CD4-positive, alpha-beta T cell treated with Interleukin-17A for 4 hours (primary cell): ENCODE measurements at places on chromosomes 7 and 10.
A peak's percentile ranks its signal among the peaks of the same experiment; 100 is the strongest.

DNA sequence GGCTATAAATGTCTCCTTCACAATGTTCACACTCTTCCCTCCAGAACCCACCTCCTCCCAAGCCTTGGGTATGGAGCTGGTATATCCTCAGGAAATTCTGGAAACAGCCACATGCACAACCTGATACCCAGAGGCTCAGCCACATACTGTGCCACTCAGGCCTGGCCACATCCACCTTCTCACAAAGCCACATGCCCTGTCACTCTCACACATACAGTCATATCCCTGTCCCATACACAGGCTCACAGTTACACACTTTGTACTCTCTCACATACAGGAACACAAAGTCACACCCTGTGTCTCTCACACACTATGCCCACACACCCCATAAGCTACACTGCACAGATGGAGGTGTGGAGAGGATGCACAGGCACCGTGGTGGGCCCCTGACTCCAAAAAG, 10.1 kb downstream of the KCNIP2 start:
- no peak for DNase-seq

DNA sequence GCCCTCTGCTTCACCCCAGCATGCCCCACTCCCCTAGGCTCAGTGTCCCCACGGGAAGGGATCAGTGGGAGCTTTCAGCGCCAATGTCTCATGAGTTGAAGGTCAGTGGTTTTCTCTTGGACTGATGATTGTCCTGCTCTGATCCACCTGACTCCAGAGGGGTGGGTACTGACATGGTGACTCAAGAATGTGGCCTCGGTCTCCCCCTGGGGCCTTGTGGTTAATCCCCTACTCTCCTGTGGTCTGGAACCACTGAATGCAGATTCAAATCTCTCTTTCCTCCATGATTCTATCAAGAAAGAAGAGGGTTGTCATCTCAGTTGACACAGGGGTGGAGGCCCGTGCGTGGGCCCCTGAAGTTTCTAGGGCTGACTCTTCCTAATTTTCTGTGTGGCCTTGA, 176.9 kb downstream of the RPS24 start:
- DNase-seq = no peak

DNA sequence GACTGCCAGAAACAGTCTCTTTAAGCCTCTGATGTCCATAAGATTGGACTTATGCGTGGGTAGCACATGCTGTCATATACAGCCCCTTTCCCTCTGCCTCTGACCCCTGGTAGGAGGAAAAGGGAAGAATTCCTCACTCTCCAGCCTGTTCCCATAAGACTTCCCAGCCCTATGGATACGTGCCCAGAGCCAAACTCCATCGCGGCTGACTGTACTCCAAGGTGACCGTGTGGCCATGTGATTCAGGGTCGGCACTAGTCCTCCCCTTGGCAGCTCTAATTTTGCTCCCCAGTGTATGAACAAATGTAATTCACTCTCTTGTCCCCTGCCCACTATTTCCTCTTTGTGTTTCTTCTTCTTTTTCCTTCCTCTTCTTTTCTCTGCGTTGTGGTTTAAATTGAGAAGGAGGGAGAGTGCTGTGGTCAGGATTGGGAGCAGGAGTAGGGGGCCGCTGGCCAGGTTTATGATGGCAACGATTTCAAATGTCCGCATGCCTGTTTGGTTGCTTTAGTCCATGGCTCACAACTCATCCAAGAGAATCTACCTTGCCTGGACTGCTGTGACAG, 43.8 kb downstream of the PRLHR start:
- no peak for DNase-seq

- DNase-seq = peak; percentile 54
Measured at GRCh38 chr10:103481974-103482531, 3.0 kb upstream of the CALHM3 start.

DNA sequence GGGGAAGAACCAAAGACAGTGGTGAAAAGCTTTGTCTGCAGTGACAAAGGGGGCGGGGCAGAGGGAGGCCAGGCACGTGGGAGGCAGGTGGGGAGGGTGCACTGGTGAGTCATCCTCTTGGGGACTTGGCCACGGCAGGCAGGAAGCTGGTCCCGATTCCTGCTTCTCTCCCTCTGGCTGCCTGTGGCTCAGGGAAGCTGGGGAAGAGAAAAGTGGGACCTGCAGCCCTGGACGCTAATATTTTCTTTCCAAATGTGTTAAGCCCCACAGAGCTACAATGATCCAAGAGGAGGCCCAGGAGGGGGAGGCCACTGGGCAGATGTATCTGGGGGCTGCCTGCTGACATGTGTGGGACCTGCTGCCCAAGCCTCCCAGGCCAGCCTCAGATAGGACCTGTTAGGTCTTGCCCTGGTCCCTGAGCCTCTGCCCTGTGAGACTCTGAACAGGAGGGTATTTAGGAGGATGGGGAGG, 231.8 kb downstream of the KCNMA1 start:
- no peak for DNase-seq

- DNase-seq = no peak
Measured at GRCh38 chr7:148916186-148916585, 32.1 kb upstream of the EZH2 start.

- no peak for DNase-seq
Measured at GRCh38 chr7:92589056-92589455, 1.1 kb downstream of the FAM133B start.

GRCh38 chr7:19772841-19773760, at the start of gene TMEM196:
TMEM196 (minus strand) TSS chr7:19773617; CDS start chr7:19772696, 921 bp downstream.
- DNase-seq = no peak

DNA sequence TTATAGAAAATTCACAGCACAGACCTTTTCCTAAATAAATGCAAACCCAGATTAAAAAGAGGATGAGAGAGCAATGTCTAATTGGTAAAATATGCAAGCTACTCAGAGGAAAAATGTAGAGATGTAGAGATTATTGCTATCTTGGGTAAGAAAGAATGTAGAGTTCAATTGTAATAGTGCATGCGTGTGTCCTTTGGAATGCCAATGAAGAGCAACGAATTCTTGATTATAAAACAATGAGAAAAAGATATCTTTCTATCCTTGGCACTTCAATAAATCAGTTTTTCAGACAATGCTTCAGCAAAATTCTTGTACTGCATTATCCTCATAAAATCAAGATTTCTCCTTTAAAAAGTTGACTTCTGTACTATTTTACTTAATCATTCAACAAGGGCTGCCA, 50.9 kb downstream of the SEMA3D start:
- DNase-seq = no peak

DNA sequence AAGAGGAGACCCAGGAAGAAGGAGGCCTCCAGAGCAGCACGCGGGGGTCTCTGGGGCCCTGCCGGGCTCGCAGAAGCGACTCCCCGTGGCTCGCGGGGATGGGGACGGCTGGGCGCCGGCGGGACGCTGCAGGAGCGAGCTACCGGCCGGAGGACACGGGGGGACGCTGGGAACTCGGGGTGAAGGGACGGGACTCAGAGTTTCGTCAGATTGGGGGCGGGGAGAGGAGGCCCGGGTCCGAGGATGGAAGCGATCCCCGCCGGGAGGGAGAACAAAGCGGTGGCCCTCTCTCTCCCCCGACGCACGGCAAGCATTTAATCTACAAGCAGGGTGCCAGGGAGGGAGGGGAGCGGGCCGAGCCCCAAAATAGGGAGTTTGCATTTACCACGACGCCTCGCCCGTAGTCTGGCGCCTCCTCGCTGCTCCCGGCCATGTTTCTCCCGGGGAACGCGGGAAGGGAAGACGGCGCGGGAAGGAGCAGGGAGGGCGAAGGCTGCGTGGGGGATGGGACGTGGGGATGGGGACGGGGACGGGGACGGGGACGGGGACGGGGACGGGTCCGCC, at the start of gene PRTFDC1:
TSS of gene PRTFDC1 (minus strand) at position 464 of the 564 bp plus-strand sequence. CDS start at position 433, 31 bp downstream.
- DNase-seq = peak; percentile 58

DNA sequence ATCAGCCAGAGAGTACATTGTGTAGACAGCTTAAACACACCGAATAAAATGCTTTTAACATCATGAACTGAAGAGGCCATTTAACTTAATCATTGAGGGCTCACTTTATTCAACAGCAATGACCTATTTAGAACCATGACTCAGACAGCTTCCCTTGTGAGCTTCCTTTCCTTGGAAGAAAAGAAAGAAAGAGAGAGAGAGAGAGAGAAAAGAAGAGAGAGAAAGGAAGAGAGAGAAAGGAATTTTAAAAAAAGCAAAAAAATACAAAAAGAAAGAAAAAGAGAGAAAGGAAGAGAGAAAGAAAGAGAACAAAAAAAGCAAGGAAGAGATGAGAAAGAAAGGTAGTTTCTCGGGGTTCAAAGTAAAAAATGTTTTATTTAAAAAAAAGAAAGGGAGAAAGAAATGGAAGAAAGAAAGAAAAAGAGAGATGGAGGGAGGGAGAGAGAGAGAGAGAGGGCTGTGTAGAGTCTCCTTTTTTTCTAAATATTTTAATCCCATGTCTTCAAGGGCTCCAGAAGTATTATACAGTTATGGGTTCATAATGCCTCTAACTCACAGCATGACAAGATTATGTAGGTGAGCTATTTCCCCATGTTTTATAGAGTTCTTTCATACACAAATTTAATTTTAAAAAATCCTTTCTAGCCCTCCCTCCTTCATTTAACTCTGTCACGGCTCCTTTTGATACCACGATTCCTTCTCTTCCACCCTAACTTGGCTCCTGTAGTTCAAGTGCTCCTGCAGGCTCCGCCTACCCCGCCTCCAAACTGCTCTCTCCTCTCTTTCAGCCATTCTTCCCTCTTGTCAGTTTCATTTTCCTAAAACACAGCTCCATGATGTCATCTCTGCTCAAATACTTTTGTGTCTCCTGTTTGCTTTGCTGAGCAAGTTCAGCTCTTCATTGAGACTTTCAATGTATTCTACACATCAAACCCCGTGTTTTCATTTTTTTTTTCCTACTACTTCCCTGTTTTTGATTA, 85.5 kb downstream of the PRTFDC1 start:
- no peak for DNase-seq

DNA sequence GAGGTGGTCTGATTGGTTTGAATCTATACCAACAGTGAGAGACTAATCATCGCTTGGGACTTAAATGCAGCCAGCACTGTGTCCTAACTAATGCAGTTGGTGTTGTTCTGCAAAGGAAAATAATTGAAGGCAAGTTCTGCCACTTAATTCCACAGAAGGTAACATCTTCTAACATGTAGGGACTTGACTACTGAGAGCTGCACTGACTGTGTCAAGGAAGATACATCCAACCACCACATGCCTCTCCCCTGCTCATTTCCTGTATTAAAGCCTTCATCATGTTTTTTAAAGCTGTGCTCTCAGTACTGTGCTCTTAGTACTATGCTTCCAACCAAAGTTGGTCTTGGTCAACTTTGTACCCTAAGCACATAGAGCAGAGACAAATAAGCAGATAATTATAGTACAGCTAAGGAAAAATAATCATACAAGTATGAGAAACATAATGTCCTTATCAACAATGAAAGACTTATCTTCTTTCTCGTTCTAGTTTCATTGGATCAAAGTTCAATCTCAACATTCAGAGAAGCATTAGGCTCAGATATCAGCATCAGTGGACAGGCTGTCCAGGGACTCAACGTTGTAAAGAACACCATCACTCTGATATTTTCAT, 2.8 kb upstream of the CYP3A4 start:
- DNase-seq = no peak

DNA sequence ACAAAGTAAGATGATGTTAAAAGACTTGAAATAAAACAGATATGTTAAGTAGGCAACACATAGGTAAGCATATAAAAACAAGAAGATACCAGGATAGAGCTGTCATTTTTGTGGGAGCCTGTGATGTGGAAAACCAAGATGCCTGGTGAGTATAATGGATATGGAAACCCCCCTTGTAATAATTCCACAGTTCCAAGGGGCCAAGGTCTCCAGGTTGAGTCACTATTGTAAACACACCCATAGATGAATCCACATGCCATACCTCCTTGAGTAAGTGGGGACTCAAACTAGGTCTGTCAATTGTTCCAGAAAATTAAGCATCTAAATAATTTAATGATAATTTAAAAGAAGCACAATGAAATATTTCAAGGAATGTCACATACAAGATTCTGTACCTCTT, 15.9 kb downstream of the CAV1 start:
- no peak for DNase-seq

DNA sequence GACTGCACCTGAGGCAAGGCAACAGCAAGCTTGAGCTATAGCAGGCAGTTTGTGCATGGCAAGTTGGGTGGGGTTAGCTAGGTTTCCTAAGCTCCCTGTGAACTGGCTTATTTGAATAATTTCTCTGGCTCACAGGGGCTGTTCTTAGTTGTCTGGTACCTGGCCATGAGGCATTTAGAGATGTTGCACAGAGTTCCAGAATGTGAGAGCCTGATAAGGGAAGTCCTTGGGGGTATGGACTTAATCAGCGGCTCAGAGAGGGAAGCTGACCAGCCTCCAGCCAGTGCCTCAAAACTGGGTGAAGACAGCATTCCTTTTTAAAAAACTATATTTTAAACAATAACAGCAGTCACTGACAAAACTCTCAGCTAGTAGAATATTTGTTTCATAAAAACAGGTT, 307.4 kb downstream of the FZD1 start:
- DNase-seq = no peak

DNA sequence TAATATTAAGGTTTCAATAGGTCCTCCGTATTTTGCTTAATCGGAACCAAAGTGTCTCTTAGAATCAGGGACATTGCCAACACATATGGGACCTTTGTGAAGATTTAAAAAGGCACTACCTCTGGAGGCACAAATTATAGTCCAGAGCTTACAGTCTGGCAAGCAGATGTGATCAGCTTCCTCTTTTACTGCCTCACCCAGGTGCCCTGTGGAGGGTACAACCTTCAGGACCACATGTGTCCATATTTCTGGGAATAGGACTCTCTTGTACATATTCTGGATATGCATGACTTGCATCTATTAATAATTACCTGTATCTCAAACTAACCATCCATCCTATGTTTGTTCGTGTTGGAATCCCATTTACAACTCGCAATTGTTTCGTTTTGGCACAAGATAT, 60.0 kb downstream of the HGF start:
- no peak for DNase-seq

- no peak for DNase-seq
Measured at GRCh38 chr7:84237533-84238173, 43.1 kb upstream of the SEMA3A start.

DNA sequence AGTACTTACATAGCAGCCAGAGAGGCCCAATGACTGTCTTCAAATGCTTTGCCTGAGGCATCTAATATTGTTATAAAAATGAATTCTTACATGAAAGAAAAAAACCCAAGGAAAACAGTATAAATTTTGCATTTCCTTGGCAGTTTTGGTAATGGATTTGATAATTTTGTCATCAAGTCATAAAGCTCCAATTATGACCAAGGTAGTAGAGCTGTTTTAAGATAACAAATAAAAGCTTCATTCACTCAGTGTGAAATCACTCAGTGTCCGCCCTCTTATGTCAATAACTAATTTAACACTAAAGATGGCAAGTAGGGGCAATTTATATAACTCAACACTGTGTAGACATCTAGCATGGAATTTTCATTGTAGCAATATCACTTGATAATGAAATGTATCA, 193.9 kb downstream of the ANKRD7 start:
- DNase-seq = no peak

- peak; percentile 42 for DNase-seq
Measured at GRCh38 chr7:94087664-94088352, 83.7 kb upstream of the BET1 start.

DNA sequence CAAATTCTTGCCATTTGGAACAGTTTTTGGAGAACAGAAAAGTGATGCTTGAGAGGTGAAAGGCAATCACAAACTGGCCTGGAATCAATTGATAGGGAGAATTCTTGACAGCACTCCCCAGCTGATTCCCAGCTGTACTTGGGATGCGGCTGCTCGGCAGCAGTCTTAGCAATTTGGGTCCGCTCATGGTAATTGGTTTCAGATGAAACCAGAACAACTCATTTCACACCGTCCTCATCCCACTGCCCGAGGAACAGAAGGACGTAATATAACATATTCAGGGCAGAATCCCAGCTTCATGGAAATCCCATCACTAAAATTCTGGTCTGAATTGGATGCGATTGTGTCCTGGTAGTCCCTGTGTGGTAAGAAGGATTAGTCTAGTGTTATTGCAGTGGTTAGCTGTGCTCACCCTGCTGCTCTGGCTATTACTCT, 223.3 kb upstream of the FERD3L start:
- no peak for DNase-seq
